Activated CD4-positive, alpha-beta T cell treated with anti-CD3 and anti-CD28 coated beads for 36 hours (primary cell): ENCODE measurements at places on chromosomes 2 and 18.

GRCh38 chr2:96470636-96471035, 34.5 kb downstream of the NEURL3 start:
- peak; percentile 78 for DNase-seq

DNA sequence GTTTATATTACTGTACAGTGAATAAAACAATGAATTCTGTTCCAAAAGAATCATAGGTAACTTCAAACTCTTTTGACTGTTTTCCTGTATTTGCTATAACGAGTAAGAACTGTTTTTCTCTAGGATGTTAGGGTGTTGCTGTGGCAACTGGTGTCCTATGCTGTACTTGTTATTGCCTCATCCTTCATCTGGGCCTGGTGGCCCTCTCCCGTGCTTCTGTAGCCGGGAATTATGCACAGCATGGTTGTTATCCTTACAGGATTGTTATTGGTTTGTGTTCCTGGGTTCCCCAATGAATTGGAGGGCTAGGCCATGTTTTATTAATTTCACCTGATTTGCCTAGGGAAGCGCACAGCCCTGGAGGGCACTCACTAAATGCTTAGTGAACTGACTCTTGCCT, 279.2 kb downstream of the PTPRM start:
- DNase-seq = no peak

- no peak for DNase-seq
Measured at GRCh38 chr18:7940971-7941370, 373.9 kb downstream of the PTPRM start.

GRCh38 chr18:30748541-30748940, 294.0 kb downstream of the DSC3 start:
- no peak for DNase-seq

GRCh38 chr18:75369026-75369721, 58.3 kb downstream of the SMIM21 start:
- no peak for DNase-seq
